Psoas muscle (tissue), 8 donors: ENCODE measurements at places on chromosomes 4 and X. TPM values are rescaled to one million over a fixed set of nuclear protein-coding genes. Genes with fewer than 3 reads are reported as not detected.

Gene C4orf54
- 113 TPM for total RNA-seq

Gene TCEAL6
- total RNA-seq, result not detected

DNA sequence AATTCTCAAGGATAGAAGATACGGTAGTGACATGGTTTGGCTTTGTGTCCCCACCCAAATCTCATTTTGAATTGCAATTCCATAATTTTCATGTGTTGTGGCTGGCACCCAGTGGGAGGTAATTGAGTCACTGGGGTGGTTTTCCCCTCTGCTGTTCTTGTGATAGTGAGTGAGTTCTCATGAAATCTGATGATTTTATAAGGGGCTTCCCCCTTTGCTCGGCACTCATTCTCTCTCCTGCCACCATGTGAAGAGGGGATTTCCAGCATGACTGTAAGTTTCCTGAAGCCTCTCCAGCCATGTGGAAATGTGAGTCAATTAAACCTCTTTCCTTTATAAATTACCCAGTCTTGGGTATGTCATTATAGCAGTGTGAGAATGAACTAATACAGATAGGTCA lies 8.5 kb upstream of the SPANXN4 start:
- no peaks in the 10 kb centered on the region for H3K27me3 ChIP-seq
- no peaks in the 10 kb centered on the region for H3K36me3 ChIP-seq
- no peak for DNase-seq
- H3K4me3 ChIP-seq, result no peak overlapping the region

DNA sequence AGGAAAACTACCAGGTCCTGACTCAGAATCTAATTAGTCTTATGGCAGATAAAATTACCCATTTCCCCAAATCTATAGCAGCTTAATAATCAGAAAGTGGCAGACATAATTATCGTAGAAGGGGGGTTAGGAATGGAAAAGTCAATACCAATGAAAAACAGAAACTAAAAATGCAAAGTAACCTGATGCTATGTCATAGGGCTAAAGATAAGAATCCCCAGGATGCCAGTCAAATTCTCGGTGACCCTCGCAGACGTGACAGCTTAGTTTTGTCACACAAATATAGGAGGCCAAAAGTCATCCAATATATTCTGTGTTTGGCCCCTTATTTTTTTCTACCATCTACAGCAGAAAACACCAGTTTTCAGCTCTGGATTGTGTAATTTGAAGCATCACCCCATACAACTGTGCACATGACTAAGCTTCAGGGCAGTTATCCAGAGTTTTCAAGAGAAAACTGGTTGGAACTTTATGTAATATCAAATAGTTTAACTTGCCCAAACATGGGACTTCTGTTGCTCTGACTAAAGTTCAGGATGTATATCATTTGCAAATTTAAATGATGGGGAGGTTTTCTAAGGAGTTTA lies 30.9 kb downstream of the RASSF6 start:
- no peaks in the 10 kb centered on the region for H3K36me3 ChIP-seq
- no peak overlapping the region for H3K4me3 ChIP-seq

DNA sequence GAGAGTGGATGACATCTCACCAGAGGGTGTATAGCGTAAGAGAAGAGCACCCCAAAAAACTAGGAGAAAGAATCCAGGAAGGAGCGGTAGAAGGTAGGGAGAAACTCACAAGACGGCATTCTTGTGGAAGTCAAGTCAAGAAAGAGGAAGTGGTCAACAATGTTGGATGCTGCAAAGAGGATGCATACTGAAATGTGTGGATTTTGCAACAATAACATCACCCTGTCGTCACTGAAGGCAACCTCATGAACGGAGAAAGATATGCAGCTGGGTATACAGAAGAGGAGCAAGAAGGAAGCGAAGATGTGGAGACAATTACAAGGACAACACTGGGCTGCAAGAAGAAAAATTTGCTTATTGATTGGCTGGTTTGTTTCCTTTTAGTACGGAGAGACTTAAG lies 11.4 kb upstream of the TAPT1 start:
- no peaks in the 10 kb centered on the region for H3K27me3 ChIP-seq
- H3K36me3 ChIP-seq, result no peaks in the 10 kb centered on the region
- H3K4me3 ChIP-seq, result no peak overlapping the region
- no peaks in the 10 kb centered on the region for H3K4me1 ChIP-seq

GRCh38 chr4:145132511-145133098 lies 34.5 kb downstream of the ABCE1 start:
- DNase-seq, result no peak
